ENCODE measurements at places on chromosomes 7 and 10. TPM values are rescaled to one million over a fixed set of nuclear protein-coding genes. Genes with fewer than 3 reads are reported as not detected.

- no peak overlapping the region for H3K4me3 ChIP-seq
- no peaks in the 10 kb centered on the region for H3K4me1 ChIP-seq
- no peak for DNase-seq
Observed at GRCh38 chr10:50027195-50027594, 39.0 kb downstream of the AGAP6 start.

DNA sequence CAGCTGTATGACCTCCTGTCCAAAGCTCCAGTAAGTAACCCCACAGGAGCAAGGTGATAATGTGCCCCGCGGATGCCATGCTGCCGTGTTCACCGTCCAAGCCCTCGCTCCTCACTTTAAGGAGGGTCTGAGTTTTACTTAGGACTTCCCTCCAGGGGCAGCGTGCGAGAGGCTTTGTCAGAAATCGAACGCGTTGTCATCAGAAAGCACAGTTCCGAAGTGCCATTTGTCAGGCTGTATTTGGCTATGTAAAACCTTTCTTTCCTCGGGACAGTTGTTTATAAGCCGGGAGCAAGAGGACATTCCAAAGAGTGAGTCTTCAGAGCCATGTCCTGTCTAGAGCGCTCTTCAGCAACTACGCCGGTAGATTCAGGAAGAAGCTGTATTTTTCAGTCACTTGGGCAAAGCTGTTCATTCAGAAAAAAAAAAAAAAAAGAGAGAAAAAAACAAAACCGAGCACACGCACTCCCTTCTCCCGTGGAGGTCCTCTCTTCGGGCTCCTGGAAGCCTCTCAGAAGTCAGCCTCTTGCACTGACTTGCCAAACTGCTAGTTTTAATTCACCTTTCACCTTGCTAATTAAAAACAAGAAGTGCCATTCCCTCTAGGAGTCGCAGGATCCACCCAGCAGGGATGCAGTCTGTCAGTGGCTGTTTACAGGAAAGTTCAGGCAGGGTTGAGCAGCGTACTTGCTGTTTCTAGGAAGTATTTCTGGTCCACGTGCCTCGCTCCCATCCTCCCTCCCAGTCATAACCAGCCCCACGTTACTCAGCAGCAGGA lies at the start of gene SEMA3E:
Gene SEMA3E, minus strand, starts transcription at position 676 of the 778 bp plus-strand sequence.
- H3K4me1 ChIP-seq = peaks cover 4% of the 10 kb centered on the region
- H3K4me3 ChIP-seq = peak within 1 kb of the TSS; percentile 49
- no peaks in the 10 kb centered on the region for H3K36me3 ChIP-seq
- peak; percentile 55 for DNase-seq

- H3K4me3 ChIP-seq = no peak overlapping the region
- no peak for DNase-seq
Observed at GRCh38 chr10:100490531-100490930, 27.7 kb downstream of the WNT8B start.

DNA sequence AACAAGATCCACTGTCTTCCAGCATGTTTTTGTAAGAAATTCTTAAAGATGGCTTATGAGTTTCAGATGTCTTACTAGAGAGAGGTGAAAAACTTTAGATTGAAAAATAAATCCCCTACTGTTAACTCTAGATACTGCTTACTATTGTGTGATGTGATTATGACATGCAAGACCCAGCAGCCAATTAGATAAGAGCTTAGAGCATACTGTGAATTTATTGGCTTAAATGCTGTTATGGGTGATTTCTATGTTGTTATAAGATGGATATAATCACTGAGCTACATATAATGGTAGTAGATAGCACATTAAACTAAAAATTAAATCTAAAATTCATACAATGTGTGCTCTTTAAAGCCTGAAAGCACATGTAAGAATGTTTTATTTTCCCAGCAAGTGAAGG lies at the start of gene RNF133:
Gene RNF133, minus strand, starts transcription at position 101 of the 400 bp plus-strand sequence. CDS start 199 bp downstream, outside the sequence.
- H3K27me3 ChIP-seq = no peaks in the 10 kb centered on the region
- H3K27ac ChIP-seq = no peak within 1 kb of the TSS
- DNase-seq = no peak
- no peaks in the 10 kb centered on the region for H3K4me1 ChIP-seq
- no peaks in the 10 kb centered on the region for H3K36me3 ChIP-seq

DNA sequence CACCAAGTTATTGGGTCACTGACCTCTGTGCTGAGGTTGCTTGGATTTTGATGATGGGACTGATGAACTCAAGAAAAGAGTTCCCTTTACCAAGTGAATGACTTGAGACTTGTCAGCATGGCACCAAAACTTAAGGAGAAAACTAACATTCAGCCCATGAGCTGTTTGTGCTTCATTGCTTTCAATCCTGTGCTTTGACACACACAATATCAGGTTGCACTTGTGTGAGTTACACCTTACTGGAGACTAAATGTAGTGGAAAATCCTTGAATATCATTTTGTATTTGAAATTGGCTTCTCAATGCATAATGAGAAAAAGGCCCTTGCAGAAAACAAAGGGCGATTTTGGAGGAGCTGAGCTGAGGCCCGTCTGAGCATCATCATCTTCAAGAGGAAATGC lies 2.7 kb downstream of the BAG3 start:
- H3K27ac ChIP-seq = peak overlapping the region; percentile 96
- H3K36me3 ChIP-seq = no peaks in the 10 kb centered on the region
- H3K4me1 ChIP-seq = peaks cover 60% of the 10 kb centered on the region
- peak overlapping the region; percentile 85 for H3K4me3 ChIP-seq
- no peak for DNase-seq

DNA sequence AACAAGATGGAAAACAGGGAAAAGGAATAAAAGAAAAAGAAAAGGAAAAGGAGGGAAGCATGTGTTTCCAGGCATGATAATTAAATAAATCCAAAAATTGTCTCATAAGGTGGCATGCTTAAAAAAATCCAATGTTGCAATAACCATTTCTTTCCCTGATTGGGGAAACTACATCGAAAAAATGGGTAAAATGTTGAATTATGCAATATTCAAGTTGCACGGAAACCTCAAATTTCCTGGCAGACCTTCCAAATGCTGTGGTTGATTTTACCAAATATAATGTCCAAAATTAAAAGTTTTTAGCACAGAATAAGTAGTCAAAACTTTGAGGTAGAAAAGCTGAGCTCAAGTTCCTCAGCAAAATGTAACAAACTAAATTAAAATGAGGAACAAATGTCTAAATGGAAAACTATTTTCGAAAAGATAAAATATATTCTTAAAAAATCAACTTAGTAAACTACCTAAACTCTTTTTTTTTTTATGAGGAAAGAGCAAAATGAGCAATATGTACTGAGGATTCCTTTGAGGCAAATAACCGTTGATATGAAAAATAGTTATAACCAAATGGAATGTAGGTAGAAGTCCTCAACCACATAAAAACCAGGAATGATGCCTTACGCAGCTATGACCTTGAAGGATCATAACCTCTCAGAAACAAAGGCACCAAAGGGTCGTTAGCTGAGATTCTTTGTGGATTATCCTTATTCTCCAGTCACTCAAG lies 52.6 kb downstream of the MACC1 start:
- no peaks in the 10 kb centered on the region for H3K4me1 ChIP-seq
- DNase-seq = no peak
- peak overlapping the region; percentile 31 for H3K27ac ChIP-seq
- H3K36me3 ChIP-seq = no peaks in the 10 kb centered on the region
- no peaks in the 10 kb centered on the region for H3K27me3 ChIP-seq
- H3K4me3 ChIP-seq = no peak overlapping the region

- H3K36me3 ChIP-seq = no peaks in the 10 kb centered on the region
- H3K27me3 ChIP-seq = peaks cover 23% of the 10 kb centered on the region
- no peak overlapping the region for H3K27ac ChIP-seq
- H3K4me3 ChIP-seq = no peak overlapping the region
- DNase-seq = no peak
Observed at GRCh38 chr7:26365901-26366275, 74.2 kb downstream of the SNX10 start.

- H3K27me3 ChIP-seq = no peaks in the 10 kb centered on the region
- peaks cover 15% of the 10 kb centered on the region for H3K4me1 ChIP-seq
Observed at GRCh38 chr7:41890631-41891274, 187.9 kb upstream of the INHBA start.

GRCh38 chr10:51109801-51110533 lies 35.7 kb downstream of the PRKG1 start:
- DNase-seq = no peak
- no peaks in the 10 kb centered on the region for H3K4me1 ChIP-seq
- no peak overlapping the region for H3K27ac ChIP-seq
- no peaks in the 10 kb centered on the region for H3K27me3 ChIP-seq

- H3K4me1 ChIP-seq = peaks cover 72% of the 10 kb centered on the region
- no peaks in the 10 kb centered on the region for H3K36me3 ChIP-seq
- H3K27me3 ChIP-seq = peaks cover 100% of the 10 kb centered on the region
- no peak overlapping the region for H3K27ac ChIP-seq
Observed at GRCh38 chr10:101217450-101218281, 11.6 kb downstream of the LBX1 start.

DNA sequence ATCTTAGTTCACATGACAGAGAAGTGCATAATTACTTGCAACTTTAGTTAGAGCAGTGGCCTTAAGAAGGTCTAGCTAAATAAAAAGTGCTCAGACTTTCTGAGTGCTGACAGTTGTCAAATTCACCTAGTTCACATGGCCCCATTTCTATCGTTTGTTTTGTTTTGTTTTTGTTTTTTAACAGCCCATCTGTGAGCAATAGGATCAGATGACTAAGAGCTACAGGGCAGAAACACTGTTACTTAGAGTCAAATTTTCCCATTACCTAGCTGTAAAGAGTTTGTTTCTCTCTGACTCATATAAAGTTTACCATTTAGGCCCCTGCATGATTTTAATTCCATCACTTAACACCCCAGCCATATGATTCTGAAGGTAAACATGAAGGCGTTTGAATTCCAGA lies 18.8 kb downstream of the CAV1 start:
- no peak for DNase-seq
- H3K4me3 ChIP-seq = no peak overlapping the region
- H3K27me3 ChIP-seq = no peaks in the 10 kb centered on the region

GRCh38 chr10:124694481-124695220 lies 49.5 kb downstream of the FAM53B start:
- no peak overlapping the region for H3K4me3 ChIP-seq
- DNase-seq = no peak
- H3K36me3 ChIP-seq = peaks cover 37% of the 10 kb centered on the region
- H3K4me1 ChIP-seq = peaks cover 35% of the 10 kb centered on the region

DNA sequence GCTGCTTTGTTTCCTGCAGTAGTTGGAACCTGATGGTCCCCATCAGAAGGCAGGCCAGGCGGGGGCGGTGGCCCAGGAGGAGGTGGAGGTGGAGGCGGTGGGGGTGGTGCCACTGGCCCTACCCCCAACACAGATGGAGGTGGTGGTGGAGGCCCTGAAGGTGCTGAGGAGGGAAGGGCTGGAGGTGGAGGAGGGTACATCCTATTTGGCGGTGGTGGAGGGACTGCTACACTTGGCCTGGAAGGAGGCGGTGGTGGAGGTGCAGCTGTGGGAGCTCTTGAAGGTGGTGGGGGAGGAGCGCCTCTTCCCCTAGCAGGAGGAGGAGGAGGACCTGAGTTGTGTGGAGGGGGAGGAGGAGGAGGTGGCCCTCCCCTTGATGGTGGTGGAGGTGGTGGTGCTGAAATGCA lies 36.8 kb downstream of the LMOD2 start:
- no peak for DNase-seq
- no peak overlapping the region for H3K4me3 ChIP-seq
- no peaks in the 10 kb centered on the region for H3K4me1 ChIP-seq
- no peak overlapping the region for H3K27ac ChIP-seq
- H3K36me3 ChIP-seq = peaks cover 52% of the 10 kb centered on the region
- no peaks in the 10 kb centered on the region for H3K27me3 ChIP-seq

ACADSB gene
- total RNA-seq = 25.5 TPM

DNA sequence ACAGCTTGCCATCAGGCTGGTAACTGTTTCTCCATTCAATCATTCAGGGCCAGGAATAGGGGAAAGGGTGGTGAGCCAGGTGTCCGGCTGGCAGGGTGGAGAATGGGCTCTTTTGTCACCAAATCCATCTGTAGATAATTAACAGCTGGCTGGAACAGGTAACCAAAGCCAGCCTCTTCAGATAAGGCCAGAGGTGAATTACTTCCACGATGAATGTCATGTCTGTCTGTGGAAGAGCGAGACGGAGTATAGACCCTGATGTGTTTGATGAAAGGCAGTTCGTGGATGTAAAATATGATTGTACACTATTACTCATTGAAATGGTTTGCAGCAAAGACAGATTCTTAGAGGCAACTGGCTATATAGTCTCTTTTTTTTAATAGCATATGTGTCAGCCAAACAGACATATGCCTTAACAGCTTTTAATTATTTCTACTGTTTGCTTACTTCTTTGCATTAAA lies 149.8 kb downstream of the KLF6 start:
- H3K4me1 ChIP-seq = peaks cover 10% of the 10 kb centered on the region
- peak overlapping the region; percentile 72 for H3K27ac ChIP-seq
- no peaks in the 10 kb centered on the region for H3K27me3 ChIP-seq
- no peak for DNase-seq
- no peaks in the 10 kb centered on the region for H3K36me3 ChIP-seq

DNA sequence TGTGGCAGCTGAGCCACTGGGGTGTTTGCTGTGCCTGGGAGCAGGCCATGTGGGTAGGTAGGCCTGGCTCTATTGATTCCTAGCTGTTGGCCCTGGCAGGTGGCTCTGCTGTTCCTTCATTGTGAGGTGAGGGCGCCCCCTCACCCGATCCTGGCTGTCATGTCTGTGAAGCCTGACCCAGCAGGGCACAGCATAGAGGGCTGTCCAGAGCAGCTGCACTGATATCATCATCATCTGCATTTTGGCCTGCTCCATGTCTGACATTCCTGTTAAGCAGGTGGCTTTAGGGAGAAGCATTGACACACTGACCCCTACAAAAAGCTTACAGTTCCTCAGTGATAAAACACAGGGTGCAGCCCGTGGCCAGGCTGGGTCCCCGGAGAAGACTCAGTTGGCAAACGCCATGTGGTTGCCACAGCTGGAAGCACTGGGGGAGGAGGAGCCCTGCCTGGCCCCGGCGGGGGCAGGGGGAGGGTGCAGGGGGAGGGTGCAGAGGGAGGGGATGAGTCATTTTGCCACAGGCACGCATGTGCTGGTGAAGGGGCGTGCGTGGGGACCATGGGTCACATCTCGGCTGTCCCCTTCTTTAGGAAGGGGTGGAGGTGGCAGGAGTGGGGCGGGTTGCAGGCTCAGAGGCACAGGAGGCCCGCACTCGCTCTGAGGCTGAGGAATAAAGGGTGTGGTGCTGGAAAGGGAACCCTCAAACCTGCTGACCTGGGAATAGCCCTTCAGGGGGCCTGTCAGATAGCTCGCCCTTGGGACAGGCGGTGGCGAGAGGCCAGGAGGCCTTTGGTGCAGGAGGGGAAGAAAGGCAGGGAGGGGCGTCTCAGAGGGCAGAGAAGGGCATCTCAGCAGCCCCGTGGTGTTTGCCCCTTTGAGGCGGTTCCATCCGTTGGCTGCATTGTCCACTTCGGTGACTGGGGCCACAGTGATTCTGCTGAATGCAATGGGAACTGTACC lies 31.6 kb downstream of the IKZF1 start:
- H3K27ac ChIP-seq = no peak overlapping the region
- no peaks in the 10 kb centered on the region for H3K27me3 ChIP-seq
- H3K36me3 ChIP-seq = no peaks in the 10 kb centered on the region
- no peaks in the 10 kb centered on the region for H3K4me1 ChIP-seq
- DNase-seq = no peak
